ENCODE measurements at places on chromosomes 13 and 19. TPM values are rescaled to one million over a fixed set of nuclear protein-coding genes. Genes with fewer than 3 reads are reported as not detected.

ZNF99 gene
- 0.09 TPM for total RNA-seq

NKPD1 gene
- total RNA-seq = 0.19 TPM

PPAN gene
- total RNA-seq = 29.5 TPM

FGF22 gene
- not detected for total RNA-seq

ZFR2 gene
- not detected for total RNA-seq

GTF3A gene
- total RNA-seq = 141 TPM

KLHL1 gene
- total RNA-seq = not detected

NTN5 gene
- total RNA-seq = not detected

VAV1 gene
- 12.0 TPM for total RNA-seq

RANBP3 gene
- total RNA-seq = 45.8 TPM

LRRC63 gene
- 1.0 TPM for total RNA-seq

KCTD15 gene
- total RNA-seq = 30.6 TPM

ZNF790 gene
- 4.0 TPM for total RNA-seq

HSD17B14 gene
- total RNA-seq = 13.0 TPM

LATS2 gene
- total RNA-seq = 48.0 TPM

COL4A1 gene
- total RNA-seq = 1,113 TPM

ATP4B gene
- total RNA-seq = not detected

URAD gene
- not detected for total RNA-seq

POSTN gene
- 85.6 TPM for total RNA-seq

ZNF429 gene
- 11.0 TPM for total RNA-seq

GTPBP3 gene
- 8.9 TPM for total RNA-seq

RYR1 gene
- total RNA-seq = 3.2 TPM

SERPINE3 gene
- 8.8 TPM for total RNA-seq

OR10H1 gene
- total RNA-seq = not detected

All from omental fat pad (tissue), 4 donors.